ENCODE measurements at places on chromosomes 7 and 10. TPM values are rescaled to one million over a fixed set of nuclear protein-coding genes. Genes with fewer than 3 reads are reported as not detected.

The UBTD1 gene
- 32.7 TPM for total RNA-seq

The TRIM56 gene
- total RNA-seq = 13.8 TPM

The GNAT3 gene
- not detected for total RNA-seq

The KLF14 gene
- total RNA-seq = not detected

The STAM gene
- 56.0 TPM for total RNA-seq

The DNAJC30 gene
- 2.9 TPM for total RNA-seq

The WNT8B gene
- total RNA-seq = not detected

The TAS2R3 gene
- total RNA-seq = 3.2 TPM

The DGKI gene
- total RNA-seq = 23.3 TPM

The AKR1C2 gene
- 46.0 TPM for total RNA-seq

The MGAM2 gene
- not detected for total RNA-seq

The CYP2C19 gene
- not detected for total RNA-seq

The CFAP43 gene
- 0.36 TPM for total RNA-seq

The TRPV5 gene
- total RNA-seq = not detected

The SDK1 gene
- total RNA-seq = under 0.01 TPM

The SIRT1 gene
- 19.9 TPM for total RNA-seq

The PNLIP gene
- not detected for total RNA-seq

The DYDC2 gene
- not detected for total RNA-seq

The UPK3B gene
- 0.88 TPM for total RNA-seq

The HOGA1 gene
- 2.7 TPM for total RNA-seq

The EVX1 gene
- total RNA-seq = not detected

The UCMA gene
- not detected for total RNA-seq

The TEX36 gene
- not detected for total RNA-seq

The ABLIM1 gene
- 11.2 TPM for total RNA-seq

The CCDC172 gene
- not detected for total RNA-seq

The WEE2 gene
- total RNA-seq = not detected

The PLCE1 gene
- 6.2 TPM for total RNA-seq

Data from osteoblast (primary cell).